MCF 10A (cell line): ENCODE measurements at places on chromosomes 5 and 9. TPM values are rescaled to one million over a fixed set of nuclear protein-coding genes. Genes with fewer than 3 reads are reported as not detected.

PRSS3 gene
- total RNA-seq, result 0.74 and 1.4 TPM in 2 replicates

DAB2 gene
- total RNA-seq, result 0.68 and 2.1 TPM in 2 replicates

PCDHB13 gene
- 3.5 and 4.7 TPM in 2 replicates for total RNA-seq

TRPM6 gene
- 0.22 TPM in 1 of 2 replicates, not detected in the other for total RNA-seq

DNA sequence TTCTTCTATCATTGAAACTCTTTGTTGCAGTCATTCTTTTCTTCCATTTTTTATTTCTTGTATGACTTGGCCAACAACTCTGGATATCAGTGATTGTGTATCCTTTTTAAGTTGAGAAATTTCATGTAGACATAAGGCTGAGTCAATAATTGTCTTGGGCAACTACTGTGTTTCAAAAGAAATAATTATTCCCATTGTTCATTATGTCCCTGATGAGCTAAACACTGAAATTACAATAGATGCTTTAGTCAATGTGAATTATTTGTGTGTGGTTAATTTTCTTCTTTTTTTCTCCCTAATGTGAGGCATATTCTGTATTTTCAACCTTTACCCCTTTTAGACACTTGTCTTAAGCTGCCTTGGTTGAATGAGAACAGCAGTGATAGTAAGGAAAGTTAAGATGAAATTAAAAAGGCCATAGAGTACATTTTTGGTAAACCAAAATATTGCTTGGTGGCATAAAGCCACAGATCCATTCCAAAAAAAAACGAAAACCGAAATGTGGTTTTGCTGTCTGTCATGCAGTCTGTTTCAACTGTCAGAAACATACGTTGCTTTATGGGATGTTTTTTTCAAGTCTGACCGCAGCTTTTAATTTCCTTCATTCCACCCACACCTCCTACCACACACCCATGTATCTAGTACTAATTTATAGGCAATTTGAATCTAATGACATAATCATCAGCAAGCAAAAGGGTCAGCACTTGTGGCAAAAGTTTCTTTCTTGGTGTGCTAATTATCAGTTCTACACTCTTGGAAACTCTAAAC is 21.1 kb downstream of the TLE4 start:
- no peak for DNase-seq

- peak; percentile 43 for DNase-seq
These were observed 495.8 kb downstream of the CHSY3 start for GRCh38 chr5:130400091-130400490.

DNA sequence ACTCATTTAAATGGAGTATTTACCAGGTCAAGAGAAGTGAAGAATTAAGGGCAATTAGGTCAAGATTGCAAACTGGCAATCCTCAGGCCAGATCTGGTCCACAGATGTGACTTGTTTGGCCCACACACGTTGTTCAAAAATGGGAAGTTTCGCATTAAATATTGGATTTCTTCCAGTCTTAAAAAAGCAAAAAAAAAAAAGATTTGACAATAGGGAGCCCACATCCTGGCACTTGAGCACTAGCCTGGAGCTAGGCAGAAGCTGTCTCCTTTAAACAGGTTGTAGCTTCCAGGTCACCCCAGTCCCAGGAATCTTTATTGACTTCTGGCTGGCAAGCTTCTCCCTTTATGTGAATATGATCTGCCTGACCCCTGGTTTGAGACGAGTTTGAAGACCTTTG is 520.4 kb downstream of the RAB3C start:
- no peak for DNase-seq

DNA sequence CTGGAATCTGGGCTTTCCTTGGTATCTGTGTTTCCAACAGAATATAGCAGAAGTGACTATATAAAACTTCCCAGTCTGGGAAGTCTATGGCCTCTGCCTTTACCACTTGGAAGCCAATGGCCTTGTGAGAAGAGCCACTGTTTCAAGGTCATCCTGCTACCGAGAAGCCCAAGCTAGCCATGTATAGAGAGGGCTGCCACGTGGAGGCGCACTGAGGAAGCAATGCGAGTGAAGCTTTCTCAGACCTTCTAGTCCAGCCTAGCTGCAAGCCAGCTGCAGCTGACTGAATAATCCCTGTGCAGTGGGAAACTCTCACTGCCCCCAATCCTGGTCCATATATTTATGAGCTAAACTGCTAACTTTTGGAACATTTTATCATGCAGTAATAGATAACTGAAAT is 661.8 kb upstream of the RIOK2 start:
- no peak for DNase-seq

GRCh38 chr5:17852740-17853139 is 218.5 kb downstream of the TAF11L14 start:
- DNase-seq, result no peak

DNA sequence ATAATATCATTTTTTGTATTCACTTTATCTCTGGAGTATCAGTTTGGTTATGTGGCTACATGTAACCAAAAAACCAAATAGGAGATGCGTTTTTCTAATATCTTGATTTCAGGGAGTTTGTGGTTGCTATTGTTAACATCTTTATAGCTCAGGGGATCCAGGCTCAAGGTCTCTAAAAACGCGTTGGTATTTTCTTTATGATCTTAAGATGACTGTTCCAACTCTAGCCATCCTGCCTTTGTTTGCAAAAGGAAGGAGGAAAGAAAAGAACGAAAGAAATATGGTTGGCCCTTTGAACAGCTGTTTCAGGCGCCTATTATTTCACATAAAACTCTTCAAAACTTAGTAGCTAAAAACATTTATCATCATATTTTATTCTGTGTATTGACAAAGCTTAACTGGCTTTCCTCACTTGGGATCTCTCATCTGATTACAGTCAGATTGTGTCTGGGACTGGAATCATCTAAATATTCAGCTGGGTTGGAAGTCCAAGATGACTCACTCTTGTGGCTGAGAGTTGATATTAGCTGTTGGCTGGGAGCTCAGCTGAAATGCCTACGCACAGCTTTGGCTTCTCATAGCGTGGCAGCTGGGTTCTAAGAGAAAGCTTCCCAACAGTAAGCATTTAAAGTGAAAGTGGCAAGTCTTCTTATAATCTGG is 60.1 kb downstream of the FAM174A start:
- DNase-seq, result peak; percentile 82

- no peak for DNase-seq
These were observed 75.0 kb downstream of the PTPDC1 start for GRCh38 chr9:94159069-94159939.

- DNase-seq, result peak; percentile 75
These were observed 666.4 kb upstream of the ZNF608 start for GRCh38 chr5:125412561-125413495.

DNA sequence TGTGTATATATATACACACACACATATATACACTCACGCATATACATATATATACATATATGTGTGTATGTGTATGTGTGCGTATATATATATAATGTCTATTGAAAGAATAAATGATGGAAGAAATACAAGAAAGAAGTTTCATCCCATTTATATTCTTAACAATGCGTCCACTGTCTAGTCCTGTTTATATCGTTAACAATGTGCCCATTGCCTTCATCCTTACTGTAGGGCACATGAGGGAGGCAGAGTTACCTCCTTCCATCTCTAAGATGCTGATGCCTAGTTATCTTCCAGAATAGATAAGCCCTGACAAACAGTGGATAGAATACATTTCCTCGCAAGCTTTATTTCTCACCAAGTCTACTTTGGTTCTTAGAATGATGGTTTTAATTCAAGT is 389.8 kb upstream of the SEMA6A start:
- no peak for DNase-seq

DNA sequence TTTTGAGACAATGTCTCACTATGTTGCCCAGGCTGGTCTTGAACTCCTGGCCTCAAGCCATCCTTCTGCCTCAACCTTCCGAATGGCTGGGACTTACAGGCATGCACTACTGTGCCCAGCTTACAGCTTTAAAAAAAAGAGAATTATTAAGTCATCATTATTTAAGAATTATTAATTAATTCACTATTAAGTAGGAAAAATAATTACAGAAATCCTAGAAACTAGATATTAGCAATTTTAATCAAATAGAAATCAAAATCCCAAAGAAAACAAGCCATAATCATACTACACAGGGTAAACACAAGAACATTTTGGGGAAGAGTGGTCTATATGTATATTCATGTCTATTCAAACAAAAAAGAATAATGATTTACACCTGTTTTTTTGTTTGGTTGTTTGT is 19.6 kb upstream of the MTMR12 start:
- DNase-seq, result no peak

DNA sequence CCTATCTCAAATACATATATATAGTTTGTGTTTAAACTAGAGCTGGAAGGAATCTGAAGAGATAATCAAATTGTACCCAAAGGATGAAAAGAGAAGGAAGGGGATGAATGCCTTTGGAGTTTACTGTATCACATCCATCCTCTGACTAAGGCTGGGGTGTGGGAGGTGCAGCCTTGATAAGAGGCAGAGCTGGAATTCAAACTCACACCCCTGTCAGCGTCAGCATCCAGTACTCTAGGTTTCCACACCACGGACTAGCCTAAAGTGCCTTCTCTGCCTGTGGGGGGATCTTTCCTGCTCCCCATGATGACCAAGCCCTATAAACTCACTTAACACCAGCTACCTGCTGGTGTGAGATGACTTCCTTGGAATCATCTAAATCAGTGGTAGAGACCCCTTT is 48.1 kb downstream of the EPB41L4B start:
- DNase-seq, result no peak

DNA sequence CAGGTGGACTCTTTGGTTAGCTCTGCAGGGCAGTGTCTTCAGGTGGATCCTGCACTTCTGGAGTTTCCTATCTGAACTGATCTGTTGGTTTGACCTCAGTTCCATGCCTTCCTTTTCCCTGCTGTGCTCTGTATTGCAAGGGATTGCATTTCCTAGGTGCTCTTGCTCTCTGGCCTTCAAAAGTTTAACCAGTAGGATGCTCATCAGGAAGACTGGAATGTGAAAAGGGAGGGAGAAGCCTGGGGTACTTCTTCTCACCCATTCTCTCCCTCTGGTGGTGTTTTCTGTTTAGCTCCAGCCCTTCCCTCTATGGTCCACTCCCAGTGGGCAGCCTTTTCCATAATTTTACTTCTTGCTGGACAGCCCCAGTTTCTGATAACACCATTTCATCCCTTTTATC is 78.5 kb downstream of the ZNF618 start:
- DNase-seq, result no peak

DNA sequence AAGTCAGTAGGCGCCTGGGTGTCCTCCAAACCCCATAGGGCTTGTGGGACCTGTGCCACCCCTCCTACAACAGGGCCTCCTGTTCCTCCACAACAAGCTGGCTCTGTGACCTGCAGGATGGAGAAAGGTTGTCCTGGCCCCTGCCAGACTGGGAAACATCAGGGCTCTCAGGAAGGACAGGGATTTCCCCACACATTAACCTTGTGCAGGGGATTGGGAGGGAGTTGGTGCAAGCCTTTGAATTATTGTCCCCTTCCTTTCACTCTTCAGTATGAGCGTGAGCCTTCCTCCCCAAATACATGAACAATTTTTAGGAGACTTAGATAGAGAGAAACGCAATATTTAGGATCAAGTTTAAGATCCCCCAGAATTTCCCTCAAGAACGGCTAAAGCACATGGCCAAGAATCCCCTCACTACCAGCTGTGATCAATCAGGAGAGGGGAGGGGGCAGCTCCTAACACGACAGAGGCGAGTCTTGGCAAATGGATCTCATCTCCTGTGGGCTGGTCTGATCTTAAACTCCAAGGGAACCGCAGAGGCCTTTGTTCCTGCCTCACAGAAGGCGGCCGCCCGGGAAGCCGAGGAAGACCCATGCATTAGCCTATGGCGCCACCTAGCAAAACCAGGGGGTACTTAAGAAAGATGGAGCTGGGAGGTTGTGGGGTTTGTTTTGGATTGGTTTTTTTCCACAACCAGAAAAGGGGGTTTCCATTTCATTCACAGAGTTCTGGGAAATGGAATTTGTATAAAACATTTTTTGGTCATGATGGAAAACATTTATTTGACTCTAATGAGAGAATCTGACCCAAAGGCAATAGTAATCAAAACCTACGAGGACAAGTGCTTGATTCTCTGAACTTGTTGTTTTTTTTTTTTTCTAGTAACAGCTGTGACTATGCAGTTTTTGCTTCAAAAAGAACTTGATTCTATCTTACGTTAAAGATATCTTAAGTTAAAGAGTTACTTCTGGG is 36.1 kb upstream of the OSMR start:
- DNase-seq, result peak; percentile 88

DNA sequence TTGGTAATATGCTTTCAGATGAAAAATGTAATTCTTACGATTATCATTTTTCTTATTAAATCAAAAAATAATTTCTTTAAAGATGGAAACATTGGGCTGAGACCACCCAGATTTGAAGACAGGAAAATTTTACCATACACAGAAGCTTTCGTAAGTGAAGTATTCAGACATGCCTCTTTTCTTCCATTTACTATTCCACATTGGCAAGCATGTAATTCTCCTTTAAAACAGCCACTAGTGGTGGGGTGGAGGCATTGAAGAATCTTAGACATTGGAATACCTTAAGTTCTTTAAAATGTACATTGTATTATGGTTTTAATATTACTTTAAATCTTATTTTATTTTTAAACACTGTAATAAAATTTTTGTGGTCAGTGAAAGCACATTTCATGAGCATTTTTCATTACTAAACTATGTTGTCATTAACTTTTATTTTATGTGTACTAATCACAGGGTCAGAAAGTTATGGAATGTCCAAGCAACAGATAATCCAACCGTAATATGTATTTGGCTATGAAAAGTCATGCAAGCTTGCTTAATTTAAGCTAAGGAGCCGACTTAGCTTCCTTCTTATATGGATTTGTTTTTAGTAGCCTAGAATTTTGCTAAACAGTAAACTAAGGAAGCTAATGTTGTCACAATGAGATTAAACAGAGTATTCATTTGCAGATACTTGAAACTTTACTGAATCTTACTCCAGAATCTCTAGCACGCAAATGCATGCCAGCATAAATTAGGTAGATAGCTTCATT is 97.4 kb upstream of the ALDH1A1 start:
- DNase-seq, result no peak

DNA sequence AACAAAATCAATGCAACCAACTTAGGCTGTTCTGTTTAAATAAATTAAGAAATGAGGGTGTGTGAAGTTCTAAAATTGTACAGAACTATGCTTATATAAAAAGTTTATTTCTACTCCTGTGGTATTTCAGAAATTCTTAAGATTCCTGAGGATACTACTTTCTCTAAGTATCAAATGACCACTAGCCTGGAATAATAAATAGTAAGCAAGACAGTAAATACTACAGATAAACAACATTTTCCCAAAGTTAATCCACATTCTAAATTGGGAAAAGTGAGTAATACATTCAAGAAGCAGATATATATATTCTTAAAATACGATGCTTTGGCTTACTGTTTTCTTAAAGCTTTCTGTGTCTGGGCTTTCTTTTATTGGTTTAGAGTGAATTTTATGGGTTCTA is 29.5 kb downstream of the CCNH start:
- DNase-seq, result no peak

DNA sequence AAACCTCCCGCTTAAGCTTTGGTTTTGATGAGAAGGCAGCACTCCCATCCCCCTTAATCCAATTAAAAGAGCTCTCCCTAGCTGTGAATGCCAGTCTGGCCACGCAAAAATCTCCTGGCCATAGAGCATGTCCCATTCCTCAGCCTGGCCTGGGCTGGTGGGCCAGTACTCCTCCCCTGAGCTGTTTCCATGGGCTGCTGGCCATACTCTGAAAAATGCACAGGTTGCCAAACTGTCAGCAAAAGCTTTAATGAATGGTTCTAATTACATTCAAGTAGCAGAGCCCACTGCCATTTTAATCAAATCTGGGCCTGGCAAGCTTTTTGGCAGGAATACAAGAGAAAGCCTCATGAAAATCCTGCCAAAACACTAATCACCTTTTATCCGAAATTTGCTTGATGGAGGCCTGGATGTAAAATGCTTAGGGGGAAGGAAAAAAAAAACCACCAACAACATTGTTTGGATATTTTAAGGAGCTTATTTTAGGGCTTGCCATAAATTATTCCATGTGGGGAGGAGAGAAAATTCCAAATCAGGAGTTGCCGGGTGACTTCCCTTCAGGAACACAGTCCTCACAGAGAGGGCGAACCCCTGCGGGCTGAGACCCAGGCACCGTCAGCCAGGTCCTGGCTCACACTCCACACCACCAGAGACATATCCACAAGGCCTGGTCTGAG is 243.3 kb downstream of the SEC61B start:
- no peak for DNase-seq
